ENCODE measurements at places on chromosomes 3 and 15.
A peak's percentile ranks its signal among the peaks of the same experiment; 100 is the strongest.

DNA sequence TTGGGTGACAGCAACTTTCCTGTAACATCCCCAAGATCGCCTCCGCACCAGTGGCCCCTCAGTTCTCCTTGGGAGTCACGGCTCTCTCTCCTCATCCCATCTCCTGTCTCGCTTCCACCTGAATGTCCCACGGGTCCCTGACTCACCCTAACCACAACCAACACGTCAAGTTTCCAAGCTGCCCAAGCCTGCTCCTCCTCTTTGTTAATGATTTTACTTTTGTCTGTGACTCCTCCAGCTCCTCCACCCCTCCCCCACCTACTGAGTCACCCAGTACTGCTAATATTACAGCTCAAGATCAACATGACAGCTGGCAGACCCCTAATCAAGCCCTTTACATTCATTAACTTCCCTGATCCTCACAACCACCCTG lies 39.3 kb downstream of the BDH1 start:
- peak; percentile 43 for DNase-seq

GRCh38 chr3:40780291-40780924 lies 255.6 kb downstream of the ZNF621 start:
- peak; percentile 34 for DNase-seq

GRCh38 chr3:31534065-31534425 lies 1.3 kb downstream of the STT3B start:
- DNase-seq: no peak

DNA sequence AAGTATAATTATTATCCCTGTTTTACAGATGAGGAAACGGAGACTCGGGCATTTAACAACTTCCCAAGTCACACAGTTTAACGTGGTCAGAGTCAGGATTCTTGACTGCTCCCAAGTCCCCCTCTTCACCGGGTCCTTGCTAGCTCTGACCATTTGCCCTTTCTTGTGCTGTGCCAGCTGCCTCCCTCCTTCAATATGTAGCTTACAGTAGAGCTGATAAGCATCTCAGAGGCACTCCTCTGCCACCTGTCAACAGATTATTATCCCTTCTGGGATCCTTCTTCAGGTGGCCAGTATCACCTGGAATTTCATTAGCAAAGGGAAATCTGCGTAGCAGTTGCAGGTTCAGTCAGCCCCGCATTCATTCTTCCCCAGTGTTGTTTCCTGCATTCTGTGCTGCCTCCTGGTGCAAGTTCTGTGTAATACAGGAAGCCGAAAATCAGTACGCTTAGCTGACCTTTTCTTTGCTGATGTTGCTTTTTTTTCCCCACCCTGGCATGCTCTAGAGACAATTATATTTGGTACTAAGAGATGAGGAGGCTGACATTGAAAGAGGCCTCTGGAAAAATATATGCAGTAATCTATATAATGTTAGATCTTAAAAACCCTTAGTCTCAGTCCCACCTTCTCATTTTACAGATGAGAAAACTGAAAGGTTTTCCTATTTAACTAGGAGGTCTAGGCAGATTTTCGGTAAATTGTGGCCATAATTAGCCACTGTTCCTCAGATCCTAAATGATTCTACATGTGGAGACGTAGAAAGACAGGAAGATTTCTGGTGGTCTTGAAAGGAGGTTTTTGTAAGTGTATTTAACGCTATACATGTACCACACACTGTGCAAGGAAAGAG lies 24.8 kb downstream of the TMOD2 start:
- DNase-seq: no peak

GRCh38 chr3:181581656-181582055 lies 130.1 kb upstream of the SOX2 start:
- no peak for DNase-seq

- peak; percentile 94 for DNase-seq
Observed at GRCh38 chr3:159765030-159765859, 223.4 kb upstream of the IL12A start.

GRCh38 chr15:40342416-40343320 lies 1.9 kb upstream of the CCDC9B start:
- DNase-seq: no peak

- DNase-seq: peak; percentile 39
Observed at GRCh38 chr15:38758043-38758442, 193.4 kb upstream of the RASGRP1 start.

DNA sequence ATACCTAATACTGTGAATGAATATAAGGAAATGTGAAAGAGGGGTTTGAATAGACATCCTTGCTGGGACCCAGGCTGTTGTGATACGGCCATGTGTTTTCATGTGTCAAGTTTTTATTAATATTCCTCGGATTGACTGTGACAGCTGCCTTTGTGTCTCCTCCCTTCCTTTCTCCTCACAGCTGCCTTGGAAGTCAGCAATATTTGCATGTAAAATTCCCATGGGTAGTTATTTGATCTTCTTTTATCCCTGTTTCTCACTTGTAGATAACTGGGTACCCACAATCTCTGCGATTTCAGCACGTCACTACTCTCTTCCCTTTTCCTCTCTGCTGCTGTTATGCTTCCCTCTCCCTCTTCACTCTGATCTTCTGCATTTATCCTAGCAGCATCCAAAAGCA lies 9.4 kb downstream of the GPR156 start:
- DNase-seq: no peak

DNA sequence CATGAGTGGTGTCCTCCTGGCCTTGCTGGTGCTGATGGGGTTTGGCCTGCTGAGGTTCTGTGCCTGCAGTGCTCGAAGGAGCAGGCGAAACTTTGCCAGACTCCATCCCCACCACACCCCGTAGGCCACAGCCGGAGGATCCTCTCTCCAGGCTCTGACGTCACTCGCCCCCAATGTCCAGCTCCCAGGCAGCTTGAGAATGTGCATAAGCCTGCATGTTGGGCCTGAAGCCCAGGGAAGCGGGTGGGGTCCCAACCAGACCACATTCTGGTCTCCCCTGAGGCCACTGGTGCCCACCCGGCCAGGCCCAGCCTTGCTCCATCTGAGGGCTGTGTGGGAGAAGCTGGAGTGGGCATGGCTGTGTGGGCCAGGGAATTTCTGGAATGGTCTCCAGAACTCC lies 109.8 kb downstream of the ASB7 start:
- DNase-seq: peak; percentile 61

DNA sequence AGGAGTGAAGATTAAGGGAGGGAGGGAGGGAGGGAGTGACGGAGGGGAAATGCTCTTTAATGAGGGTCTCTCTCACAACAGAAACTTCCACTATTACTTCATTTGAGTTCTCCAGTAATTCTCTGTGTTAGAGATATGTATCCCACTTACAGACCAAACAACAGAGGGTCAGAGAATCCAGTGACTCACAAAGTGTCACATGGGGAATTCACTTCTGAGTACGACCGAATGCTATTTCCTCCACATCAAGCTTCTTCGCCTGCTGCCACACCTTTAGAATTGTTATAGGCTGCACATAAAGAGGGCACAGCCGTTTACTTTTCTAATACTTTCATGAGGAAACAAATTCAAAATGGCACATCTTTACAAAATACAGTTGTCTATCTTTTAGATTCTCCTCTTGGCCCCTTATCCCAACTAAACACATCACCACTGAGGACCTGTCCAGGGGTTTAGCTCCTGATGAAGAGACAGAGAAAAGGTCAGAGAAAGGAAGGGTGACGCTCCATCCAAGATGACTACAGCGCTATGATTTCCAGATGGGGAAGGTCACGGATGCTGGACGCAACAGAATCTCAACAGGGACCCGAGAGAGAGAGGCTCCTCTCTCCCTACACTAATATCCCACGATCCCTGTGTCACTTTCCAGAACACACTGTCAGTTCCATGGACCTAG lies 119.0 kb downstream of the XXYLT1 start:
- DNase-seq: no peak

- DNase-seq: peak; percentile 95
Observed at GRCh38 chr3:43001094-43001553, 22.0 kb downstream of the GASK1A start.

- DNase-seq: no peak
Observed at GRCh38 chr15:87711026-87711425, 545.5 kb downstream of the NTRK3 start.

- peak; percentile 96 for DNase-seq
Observed at GRCh38 chr3:66428733-66429132, 72.1 kb downstream of the LRIG1 start.

- no peak for DNase-seq
Observed at GRCh38 chr3:126567696-126568438, 9.1 kb upstream of the C3orf22 start.

- DNase-seq: no peak
Observed at GRCh38 chr15:90915216-90915807, 12.2 kb downstream of the MAN2A2 start.
